HL-60 (cell line): ENCODE measurements at places on chromosomes 7 and 10.

DNA sequence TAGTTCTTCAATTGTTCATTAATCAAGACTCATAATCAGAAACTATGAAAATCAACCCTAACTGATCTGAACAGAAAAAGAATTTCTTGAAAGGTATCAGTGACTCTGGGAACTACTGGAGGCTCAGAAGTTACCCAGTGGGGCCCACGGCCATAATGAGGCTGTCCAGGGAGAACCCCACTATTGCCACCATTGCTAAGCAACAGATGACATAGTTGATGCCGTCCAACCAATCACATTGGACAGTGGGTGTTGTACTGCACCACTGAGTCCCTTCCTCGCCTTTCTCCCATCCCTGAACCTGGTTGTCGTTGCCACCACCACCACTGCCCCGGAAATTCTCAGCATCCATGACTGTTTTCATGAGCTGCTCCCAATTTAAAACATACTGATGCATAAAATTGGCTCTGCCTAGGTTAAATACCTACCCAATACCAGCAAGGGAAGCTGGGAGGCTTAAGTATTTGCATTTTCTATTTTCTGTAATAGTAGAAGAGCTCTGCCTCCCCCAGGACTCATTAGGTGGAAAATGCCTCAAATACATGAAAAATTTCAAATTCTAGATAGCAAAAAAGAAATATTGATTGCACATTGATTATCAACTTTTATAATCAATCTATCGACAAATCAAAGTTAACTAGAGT, 26.7 kb upstream of the USP6NL start:
- no peak for DNase-seq

- DNase-seq, result no peak
These were observed 339.9 kb downstream of the GFRA1 start for GRCh38 chr10:115933098-115933497.

DNA sequence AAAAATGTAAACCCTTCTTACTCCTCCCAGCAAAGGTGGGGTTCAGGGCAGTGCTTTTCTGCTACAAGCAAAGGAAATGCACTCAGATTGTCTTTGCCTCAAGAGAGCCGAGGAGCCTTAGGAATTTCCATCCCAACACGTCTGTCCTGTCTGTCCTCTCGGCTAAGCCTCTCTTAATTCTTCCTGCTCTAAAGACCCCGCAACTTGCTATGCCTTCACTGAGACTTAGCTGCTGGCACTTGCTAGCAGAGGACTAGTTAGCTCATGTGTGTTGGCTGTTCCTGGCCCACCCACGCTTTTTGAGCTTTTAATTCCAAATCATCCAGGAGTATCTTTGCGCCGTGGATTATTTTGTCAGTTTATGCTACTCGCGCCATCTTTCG, 481 bp upstream of the NPM3 start:
- DNase-seq, result no peak

DNA sequence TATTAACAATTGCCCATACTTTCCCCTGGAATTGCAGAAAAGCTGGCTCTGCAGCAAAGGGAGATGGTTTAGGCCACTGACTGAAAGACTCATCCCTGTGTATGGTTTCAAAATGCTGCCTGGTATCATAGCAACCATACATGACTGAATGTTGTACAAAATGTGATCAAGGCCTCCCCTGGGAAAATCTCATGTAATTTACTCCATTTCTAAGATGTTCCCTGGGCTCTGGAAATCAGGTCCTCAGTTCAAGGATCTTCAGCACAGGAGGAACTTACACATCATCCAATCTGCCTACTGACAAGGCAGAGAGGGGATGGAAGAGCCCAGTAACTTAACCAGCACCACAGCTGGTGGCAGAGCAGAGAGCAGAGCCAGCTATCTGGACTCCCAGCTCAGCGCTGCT, 111.8 kb downstream of the JAZF1 start:
- DNase-seq, result no peak

DNA sequence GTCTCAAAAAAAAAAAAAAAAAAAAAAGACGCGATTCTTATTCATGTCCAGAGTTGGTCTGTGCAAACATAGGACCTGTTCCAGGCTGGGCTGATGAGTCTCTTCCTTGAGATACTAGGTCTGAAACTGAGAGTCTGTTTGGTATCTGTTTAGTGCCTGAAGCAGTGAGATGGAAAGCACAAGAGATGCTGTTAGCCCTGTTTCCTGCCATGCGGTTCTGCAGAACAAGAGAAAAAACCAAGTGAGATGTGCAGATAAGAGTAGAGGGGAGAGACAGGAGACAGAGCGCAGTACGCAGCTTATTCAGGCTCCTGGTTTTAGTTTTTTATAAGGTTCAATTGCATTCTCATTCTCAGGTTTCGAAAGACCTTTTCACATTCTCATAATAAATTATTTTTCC, 85.8 kb upstream of the PRKCQ start:
- DNase-seq, result no peak

GRCh38 chr7:137846827-137847567, at the start of gene DGKI:
Gene DGKI, minus strand, starts transcription at chr7:137846974.
- no peak for DNase-seq

GRCh38 chr7:151431768-151432311, 8.1 kb downstream of the CRYGN start:
- no peak for DNase-seq

GRCh38 chr10:99326871-99327270, 2.3 kb upstream of the CNNM1 start:
- DNase-seq, result no peak

GRCh38 chr10:112526906-112527305, 79.9 kb downstream of the VTI1A start:
- DNase-seq, result no peak

- no peak for DNase-seq
These were observed 928 bp upstream of the CSTF2T start for GRCh38 chr10:51700228-51700817.
